ENCODE measurements at places on chromosomes 6 and 20.

GRCh38 chr6:106461084-106461483 is 100.6 kb downstream of the CRYBG1 start:
- DNase-seq, result no peak

DNA sequence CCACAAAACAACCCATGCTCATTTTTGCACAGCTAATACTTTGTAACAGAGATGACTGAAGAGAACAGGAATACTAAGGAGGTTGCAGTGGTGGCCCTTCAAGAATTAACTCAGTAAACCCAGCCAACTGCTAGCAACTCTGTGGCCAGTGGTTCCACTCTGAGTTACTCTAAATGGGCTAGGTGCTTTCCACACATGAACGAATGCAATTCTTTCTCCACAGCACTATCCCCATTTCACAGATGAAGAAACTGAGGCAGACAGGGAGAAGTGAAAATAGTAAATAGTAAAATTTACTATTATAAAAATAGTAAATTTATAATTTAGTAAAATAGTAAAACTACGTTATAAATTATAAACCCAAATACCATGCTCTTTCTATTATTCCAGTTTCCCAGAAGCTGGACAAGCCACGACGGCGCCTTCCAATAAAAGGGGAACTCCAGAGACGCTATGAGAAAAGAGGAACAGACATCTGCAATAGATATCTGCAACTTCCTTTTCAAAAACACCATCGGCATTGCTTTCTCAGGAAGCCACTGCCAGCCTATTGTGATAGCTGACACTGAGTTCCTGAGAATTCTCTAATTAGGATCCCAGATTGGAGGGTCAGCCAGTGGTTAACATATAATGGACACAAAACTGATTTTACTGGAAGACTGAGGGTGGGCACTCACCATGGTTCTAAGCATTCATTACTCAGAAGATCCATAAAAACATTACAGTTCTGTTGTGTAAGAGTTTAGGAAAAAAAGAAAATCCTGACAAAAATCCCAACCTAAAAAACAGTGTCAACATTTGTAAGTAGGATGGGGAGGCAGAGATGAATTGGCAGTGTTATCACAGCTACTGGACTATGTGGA is 16.2 kb downstream of the FKBP1A start:
- DNase-seq, result no peak

DNA sequence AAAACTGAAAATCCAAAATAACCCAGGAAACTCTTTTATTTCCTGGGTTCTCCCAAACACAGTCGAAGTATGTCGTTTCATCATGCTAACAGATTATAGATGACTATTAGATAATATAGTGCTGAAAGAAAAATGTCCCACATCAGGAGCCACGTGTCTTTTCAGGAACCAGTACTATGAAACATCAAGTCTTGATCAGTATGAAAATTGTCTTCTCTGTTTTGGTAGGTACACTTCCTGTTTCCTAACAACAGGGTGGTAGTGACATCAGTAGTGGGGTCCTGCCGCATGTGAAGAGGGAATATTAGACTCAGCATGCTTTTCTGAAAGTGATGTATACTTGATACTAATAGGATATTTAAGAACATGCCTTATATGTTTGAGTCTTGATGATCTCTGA is 136.7 kb downstream of the HIVEP1 start:
- DNase-seq, result no peak

DNA sequence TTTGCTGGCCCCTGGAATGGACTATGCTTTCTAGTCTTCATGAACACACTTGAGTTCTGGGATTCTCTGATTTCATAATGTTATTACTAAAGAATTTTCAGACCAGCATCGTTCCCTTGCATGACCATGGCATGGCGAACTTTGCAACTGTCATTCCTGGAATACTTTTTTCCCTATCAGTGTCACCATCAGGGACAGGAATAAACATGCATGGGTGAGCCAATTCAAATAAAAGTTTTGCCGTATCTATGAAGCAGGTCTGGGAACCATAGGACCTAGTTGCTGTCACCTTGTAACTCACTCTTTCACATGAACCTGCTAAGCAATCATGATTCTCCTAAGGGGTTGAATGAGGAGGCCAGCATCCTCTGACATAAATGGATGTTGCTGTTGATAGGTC is 68.2 kb upstream of the AGPAT4 start:
- DNase-seq, result no peak

DNA sequence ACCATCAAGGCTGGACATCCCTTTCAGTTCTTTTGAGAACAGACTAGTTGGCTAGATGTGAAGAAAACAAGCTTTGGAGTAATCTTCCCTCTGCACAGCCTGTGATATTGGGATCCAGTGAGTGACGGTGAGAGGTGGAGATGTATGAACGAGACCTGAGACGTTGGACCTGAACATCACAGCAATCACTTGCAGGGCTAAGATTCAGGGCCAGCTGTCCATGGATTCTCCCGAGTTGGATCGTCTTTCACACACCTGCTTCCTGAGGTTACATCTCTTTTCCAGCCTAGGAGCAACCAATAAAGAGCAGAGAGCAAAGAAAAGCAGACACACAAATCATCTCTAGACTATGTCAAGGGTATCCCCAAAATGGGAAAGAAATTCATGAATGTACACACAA is 30.0 kb upstream of the TMEM14A start:
- no peak for DNase-seq

DNA sequence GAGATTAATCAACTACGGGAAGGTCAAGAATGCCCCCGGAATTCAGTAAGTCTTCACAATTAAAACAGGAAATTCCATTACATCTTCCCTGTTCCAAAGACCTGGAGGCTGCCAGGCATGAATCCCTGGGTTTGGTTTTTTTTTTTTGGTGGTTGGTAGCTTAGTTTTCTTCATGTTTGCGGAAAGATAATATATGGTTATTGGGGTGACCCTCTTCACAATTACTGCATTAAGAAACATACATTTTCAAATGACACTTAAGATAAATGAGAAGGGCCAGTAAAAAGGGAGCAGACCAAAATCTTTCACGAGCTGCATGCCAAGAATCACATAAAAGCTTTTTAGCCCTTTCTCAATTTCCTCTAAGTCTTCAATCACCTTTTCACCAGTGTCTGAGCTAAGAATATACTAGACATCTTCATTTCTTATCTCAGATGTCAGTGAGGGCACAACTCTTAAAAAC is 64.0 kb downstream of the KIF13A start:
- DNase-seq, result no peak

- DNase-seq, result no peak
Observed at GRCh38 chr6:75428204-75428603, 65.4 kb downstream of the FILIP1 start.

DNA sequence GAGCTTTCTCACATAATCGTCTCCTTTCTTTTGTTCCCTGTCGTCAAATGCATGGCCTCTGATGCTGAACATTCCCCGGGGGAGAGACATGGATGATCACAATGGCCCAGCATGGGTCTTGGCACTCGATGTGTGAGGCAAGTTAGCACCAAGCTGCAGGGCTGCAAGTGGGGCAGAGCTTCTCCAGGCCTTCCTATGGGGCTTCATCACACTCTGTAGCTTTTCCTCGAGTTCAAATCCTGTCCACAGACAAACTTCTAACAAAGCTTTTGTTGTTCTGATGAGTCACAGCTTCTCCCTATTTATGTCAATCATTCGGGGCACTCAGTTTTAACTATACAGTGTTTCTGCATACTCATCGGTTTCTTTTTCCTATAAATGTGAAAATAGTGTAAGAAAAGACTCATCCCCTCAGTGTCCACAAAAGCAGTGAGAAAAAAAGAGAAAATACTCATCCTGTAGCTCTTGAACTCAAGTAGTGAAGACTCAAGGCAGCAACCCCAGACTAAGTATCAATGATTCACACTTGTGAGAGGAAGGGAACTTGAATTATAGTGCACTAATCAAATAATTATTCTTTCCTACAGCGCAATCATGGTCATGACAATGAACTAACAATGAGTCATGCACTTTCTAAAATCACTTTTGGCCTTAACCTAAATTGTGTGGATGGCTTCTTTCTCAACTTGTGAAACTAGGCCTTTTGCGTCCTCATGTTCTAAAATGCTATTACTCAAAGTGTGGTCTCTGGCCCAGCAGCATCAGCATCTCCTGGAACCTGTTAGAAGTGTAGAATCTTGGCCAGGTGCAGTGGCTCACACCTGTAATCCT is 68.4 kb upstream of the NOX3 start:
- no peak for DNase-seq

DNA sequence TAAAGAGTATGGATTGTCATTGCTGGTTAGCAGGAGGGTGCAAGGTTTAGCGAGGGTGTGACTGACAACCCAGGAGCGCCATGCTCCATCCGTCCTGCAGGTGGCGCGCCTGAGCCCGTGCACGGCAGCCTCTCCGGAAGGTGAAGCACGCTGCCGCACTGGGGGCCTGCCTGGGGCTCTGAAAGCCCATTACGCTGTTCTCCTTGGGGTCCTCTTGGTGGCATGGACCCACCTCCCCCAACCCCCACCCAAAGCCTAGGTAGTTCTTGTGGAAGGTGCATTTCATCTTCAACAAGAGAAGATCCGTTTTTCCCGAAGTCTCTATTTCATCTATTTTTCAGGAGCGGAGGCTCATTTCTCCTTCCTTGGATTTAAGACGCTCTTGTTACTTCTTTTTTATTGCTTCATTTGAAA is 197.4 kb upstream of the KCNG1 start:
- DNase-seq, result no peak

DNA sequence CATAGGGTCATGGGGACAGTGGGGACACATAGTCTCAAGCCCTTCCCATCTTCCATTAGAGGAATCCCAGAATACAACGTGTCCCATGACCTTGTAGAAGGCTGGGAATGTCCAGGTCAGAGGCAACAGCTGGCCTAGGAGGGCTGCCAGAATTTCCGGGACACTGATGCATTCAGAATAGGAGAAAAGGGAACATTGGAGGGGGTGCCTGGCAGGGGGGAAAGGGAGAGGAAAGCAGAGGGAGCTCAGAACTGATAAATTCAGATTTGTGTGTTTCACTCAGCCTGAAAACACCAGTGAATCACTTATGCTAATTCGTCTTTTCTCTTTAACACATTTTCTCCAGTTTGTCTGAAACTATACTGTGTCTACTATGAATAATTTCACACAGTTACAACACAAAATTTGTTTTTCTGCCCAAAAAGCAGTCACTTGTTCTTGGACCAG is 35.5 kb upstream of the BMP2 start:
- DNase-seq, result peak; percentile 19

- peak; percentile 27 for DNase-seq
Observed at GRCh38 chr6:113994934-113995342, 24.0 kb upstream of the HDAC2 start.

GRCh38 chr6:11740875-11741274 is 37.7 kb downstream of the ADTRP start:
- no peak for DNase-seq

GRCh38 chr20:57601211-57601570 is 19.0 kb downstream of the ZBP1 start:
- no peak for DNase-seq

DNA sequence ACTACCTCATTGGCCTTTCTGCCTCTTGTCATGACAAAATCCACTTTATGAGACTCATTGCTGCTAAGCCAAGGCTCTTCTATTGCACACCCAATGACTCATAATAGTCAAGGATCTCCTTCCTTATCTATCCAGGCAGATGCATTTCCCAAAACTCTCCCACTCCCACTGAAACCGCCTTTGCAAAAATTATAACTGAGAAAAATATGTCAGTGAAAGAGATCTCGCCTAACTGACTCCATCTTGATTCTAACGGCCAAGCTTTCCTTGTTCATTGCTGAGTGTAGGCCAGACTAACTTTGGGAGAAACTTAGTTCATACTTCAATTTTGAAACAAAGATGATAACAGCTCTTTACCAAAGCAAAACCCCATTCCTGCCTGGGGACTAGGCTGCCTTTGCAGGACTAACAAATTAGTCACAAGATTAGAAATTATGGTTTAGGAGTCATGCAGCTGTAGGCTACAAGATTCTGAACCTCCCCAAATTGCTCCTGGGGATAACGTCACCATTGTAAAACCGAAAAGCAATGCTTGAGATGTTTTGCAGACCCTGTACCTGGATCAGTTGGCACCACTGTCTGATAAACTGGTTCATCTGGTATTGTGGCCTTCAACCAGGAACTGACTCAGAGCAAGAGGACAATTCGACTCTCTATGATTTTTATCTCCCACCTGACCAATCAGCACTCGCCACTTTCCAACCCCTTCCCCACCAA is 47.1 kb downstream of the HAO1 start:
- DNase-seq, result no peak

GRCh38 chr20:45626540-45626939 is 3.0 kb upstream of the WFDC10A start:
- DNase-seq, result no peak

DNA sequence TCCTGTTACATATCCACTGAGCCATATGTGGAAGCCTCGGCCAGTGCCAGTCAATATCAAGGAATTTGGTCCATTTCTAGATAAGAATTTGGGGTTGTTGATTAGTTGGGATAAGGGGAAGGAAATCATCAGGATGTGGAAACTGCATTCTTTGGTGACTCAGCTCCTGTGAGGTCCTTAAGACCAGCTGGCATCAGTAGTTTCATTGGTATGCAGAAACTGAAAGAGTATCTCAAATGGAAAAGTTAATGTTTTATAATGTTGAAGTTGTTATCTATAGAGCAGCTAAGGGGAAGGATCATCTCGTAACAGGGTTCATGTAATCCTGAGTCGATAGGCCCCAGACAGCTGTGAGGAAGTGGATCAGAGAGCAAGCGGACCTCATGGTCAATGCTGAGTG is 87.9 kb upstream of the PRND start:
- no peak for DNase-seq

GRCh38 chr20:46302106-46302505 is 6.2 kb downstream of the CDH22 start:
- DNase-seq, result no peak

DNA sequence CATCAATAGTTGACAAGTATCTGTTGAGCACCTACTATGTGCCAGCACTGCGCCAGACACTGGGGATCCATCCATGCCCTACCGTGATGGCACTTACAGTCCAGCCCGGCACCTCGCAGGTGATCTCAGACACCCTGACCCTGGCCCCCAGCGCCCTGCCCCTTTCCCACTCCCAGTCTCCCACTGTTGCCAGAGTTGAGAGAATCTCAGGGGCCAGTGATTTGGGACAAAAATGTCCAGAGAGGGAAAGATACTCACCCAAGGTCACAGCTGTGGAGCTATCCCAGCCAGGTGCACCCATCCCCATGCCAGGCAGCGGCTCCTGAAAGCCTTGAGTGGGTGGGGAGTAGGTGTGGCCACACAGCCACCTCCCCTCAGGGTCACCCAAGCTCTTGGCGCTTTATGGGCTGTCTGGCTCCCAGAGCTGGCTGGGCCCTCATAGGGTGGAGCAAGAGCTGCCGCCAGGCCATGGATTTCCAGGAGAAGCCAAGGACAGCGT is 3.3 kb downstream of the PI16 start:
- DNase-seq, result no peak
